Activated CD4-positive, CD25-positive, alpha-beta regulatory T cell treated with anti-CD3 and anti-CD28 coated beads, Interleukin-2, amount 50 U/mL, for 16 hours (primary cell): ENCODE measurements at places on chromosomes 11 and 22.

DNA sequence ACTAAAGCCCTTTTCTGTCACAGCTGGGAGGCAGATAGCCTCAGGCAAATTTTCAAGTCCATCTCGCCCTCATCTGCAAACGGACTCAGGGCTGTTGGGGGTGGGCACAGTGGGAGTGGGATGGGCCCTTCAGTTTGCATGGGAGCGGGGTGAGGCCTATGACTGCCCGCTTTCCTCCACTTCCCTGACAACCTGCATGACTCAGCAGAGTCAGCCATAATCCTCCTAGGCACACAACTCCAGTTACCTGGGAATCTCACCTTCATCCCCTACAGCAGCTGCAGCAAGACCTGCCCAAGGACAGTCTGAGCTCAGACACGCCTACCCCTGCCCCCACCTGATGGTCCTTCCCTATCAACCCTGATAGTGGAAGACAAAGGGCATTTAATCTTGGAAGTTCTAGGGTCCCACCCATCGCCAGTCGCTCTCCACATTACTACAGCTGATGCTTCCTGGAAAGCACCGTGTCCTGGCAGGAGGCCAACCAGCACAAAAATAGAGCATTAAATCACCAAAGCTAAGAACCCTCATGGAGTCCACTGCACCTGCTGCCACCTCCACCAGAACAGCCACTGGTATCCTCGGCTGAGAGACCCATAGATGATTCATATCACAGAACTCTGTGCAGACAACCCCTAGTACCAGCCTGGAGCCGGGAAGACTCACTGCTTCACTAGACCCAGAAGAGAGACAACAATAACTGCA is 319.3 kb downstream of the DCDC1 start:
- no peak for DNase-seq

DNA sequence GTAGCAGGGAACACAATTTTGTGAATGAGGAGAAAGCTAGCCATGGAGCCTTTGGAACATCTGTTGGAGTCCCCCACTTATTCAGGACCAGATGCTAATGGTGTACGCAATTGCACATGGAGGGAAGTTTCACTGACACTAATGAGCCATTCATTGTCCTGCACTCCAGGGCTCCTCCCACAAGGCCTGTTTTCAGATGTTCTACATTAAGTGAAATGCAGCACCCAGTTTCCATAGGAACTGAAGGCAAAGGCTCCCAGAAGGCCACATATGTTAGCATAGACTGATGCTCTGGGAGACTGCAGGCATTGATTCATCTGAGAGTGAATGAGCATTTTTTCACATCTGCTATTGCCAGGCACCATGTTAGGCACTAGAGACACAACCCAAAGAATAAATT is 399.5 kb downstream of the ETS1 start:
- DNase-seq: no peak

DNA sequence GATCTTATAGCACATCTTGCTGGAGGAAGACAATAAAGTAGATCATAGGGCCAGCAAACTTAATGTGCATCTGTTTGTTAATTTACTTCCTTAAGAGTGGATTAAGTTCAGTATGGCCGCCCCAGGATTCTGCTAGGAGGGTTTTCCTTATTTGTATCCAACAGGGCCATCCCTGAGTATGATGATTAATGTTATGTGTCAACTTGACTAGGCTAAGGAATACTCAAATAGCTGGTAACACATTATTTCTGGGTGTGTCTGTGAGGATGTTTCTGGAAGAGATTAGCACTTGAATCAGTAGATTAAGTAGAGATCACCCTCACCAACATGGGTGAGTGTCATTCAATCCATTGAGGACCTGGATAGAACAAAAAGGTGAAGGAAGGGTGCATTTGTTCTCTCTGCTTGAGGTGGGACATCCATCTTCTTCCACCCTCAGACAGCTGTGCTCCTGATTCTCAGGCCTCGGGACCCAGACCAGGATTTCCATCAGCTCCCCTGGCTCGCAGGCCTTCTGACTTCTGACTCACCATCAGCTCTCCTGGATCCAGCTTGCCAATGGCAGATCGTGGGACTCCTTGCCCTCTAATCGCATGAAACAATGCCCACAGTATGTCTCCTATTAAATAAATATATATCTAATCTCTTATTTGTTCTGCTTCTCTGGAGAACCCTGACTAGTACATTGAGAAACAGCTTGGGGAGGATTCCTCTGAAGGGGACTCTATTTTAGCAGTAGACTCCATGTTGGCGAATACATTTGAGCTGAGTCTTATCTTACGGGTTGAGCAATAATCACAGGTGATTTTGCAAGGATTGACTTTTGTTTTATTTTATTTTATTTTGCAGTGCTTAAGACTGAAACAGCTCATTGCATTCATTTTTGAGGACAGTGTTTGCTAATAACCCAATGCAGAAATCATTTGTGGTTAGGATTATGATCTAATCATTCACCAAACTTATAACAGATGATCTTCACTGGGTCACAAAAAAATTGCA is 9.0 kb upstream of the ZBTB44 start:
- no peak for DNase-seq

DNA sequence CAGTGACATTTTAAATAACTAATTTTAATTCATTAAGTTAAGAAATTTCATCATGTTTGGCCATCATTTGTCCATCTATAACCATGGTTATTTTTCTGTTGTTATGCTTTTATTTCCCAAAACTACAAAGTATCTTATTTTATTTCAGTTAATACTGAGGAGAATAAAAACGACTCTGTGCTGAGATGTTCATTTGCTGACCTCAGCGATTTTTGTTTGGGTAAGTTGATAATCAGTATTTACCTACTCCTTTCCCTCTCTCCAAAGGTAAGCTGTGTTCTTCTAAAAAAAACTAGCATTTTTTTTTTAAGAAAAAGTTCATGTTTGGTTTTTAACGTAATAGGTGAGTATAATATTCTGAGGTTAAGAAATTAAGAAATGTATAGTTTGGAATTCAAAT is 111.7 kb downstream of the ANO3 start:
- no peak for DNase-seq

- no peak for DNase-seq
Observed at GRCh38 chr11:14518820-14519219, 1.4 kb downstream of the PSMA1 start.

DNA sequence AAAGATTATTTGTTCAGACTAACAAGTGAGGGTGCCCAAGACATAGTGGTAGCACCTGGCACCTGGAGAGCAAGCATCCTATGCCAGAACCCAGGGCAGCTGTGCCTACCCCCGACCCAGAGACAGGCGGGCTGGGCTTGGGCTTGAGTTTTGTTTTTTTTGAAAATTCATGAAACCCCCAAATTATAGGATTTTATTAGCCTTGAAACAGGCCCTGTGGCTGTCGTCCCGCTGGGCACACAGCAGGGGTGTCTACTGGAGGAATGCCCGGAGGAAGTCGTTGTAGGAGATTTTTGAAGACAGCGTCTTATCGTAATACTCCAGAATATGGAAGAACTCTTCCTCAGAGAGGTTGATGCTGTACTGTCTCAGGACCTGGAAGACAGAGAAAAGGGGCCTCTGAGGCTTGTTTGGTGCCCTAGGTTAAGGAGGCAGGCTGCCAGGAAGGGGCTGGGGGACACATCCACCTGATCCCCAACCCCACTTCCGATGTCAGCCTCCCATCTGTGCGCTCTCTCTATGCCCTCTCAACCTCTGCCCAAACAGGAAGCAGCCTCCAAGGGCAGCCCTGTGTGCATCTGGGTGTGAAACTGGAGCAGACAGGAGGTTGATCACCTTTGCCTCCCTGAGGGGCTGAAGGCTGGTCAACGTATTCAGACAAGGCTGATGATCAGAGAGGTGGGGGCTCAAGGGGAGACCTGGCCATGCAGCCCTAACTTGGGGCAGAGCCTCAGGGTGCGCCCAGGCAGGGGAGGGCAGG is 117.0 kb downstream of the MPPED1 start:
- no peak for DNase-seq

- no peak for DNase-seq
Observed at GRCh38 chr11:24622262-24622661, 125.4 kb downstream of the LUZP2 start.

GRCh38 chr11:6541356-6541755 is 44.3 kb downstream of the DNHD1 start:
- DNase-seq: no peak
